ENCODE measurements at places on chromosomes 7 and 10.

GRCh38 chr7:134679006-134679405 is 32.4 kb downstream of the BPGM start:
- DNase-seq: no peak

DNA sequence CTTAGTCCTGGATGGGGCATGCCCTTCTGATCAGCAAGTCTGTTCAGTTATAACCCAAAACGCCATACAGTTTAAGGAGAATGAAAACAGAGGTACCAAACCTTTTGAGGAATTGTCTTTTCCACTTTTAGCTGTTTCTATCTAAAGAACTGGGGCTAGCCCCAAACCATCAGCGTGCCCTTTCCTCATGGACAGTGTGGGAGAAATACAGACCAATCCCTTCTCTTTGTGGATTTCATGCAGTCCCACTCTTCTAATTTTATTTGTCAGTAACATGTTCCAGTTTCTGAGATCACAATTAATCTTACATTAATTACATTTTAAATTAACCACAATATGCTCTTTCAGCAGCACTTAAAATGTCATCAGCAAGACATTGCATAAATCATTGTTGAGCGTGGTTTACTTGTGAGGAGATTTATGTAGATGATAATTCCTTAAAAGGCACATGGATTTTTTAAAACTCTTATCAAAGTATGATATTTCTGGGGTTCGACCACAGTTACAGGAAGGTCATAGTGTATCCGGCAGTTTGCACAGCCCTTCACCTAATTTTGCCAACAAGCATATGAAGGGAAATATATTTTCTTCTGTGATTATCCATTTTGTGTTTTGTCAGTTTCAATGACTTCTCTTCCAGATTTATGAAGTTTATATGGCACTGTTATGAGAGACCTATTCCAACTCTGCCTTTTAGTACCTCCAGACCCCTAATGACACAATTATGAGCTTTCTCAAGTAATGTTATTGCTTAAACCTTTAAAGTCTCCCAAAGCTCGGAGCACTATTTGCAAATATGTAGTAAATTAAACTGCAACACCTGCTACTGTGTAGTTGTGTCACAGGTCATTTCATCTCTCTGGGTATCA is 868.4 kb upstream of the C7orf33 start:
- DNase-seq: no peak

GRCh38 chr7:31006857-31007256 is 43.1 kb downstream of the GHRHR start:
- no peak for DNase-seq

- no peak for DNase-seq
Observed at GRCh38 chr7:106646256-106646655, 14.7 kb downstream of the CCDC71L start.

GRCh38 chr10:128854963-128855362 is 612.1 kb upstream of the MGMT start:
- DNase-seq: no peak

DNA sequence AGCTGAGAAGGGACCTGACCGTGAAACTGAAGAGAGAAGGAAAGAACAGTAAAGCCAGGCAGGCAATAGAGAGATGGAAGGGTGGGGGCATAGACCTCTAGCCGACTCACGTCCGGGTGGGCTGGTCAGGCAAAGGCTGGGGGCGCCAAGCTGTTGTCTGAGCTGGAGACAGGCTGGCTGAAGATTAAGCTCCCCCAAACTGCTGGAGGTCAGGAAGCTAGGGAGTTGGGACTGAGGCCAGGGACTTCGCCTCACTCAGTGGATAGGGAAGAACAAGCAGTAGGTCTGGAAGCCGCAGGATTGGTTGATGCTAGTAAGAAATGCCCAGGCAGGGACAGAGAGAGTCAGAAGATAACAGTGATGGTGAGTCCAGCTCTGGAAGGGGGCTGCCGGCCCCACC is 5.3 kb downstream of the PITX3 start:
- no peak for DNase-seq

GRCh38 chr10:1498746-1499358 is 238.5 kb downstream of the ADARB2 start:
- DNase-seq: no peak

DNA sequence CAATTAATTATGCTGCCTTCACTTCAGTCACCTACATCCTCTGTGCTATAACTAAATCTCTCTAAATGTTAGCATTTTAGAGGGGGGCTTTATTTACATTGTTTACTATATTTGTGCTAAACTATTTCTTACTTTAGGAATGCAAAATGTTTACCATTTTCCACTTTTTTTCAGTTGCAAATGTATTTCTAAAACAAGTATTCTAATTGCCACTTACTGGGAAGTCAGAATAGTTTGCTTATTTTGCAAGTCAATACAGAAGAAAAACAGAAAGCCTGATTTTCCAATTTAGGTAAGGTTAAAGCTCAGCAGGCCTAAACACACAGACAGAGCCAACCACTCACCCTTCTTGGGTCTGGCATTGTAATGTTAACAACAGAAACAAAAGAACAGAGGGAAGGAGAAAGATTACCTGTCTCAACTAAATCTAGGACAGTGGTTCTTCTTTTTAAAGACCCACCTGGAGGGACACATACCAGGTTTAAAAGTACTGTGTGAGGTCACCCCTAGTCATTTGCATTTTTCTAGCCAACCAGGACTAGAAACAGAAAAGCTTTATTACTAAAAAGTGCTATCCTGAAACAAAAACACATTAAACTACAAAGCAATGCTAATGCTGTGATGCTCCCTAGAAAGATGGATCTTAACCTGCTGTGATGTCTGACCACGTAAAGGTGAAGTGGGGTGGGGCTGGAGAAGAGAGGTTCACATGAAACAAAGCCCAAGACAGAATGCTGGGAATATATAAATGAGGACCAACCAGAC is 178.2 kb downstream of the SLC25A13 start:
- DNase-seq: no peak

DNA sequence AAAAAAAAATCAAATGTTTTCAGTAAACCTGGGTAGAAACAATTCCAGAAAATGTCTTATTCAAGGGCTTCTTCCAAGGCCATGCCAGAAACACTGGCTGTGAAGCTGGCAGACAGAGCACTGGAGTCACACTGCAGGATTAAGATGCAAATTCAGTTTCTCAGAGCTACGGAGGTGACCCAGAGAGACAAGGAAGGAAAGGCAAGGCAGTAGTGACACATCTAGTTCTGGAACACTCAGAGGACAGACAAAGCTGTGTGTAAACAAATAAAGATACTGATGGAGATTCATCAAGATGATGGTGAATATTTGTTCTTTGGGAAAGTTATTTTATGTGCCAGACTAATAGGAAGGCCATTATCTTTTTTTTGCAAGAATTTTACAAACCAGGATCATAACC is 608.3 kb upstream of the C7orf33 start:
- no peak for DNase-seq

DNA sequence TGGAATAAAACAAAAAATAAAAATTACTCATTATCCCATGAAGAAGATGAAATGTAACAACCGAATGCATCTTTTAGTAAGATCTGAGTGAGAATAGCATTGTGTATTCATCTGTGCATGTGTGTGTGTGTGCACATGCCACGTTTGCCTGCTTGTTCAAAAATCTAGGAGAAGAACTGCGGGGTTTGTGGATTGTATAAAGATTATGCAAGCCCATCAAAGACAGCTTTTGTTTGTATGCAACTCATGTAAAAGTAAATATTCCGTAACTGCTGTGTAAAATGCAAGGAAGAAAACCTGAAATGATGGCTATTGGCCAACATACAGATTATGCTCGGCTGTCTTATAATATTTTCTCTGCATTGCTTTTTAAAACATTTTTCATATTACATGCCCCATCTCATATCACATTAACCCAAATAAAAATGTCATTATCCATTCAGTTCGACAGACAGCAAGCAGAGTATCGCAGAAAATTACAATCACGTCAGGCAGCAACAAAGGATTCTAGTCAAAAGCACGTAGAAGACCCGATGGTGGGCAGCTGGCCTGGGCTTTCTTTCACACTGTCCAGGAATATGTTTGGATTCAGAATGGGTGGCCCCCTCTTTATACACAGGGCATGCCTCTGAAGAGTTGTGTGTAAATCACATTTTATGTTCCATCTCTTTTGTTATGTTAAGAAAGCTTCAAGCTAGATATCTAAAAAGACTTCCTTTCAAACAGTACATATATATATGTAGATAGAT is 114.0 kb downstream of the PARP12 start:
- no peak for DNase-seq

GRCh38 chr10:98224509-98224908 is 43.5 kb downstream of the LOXL4 start:
- DNase-seq: no peak

DNA sequence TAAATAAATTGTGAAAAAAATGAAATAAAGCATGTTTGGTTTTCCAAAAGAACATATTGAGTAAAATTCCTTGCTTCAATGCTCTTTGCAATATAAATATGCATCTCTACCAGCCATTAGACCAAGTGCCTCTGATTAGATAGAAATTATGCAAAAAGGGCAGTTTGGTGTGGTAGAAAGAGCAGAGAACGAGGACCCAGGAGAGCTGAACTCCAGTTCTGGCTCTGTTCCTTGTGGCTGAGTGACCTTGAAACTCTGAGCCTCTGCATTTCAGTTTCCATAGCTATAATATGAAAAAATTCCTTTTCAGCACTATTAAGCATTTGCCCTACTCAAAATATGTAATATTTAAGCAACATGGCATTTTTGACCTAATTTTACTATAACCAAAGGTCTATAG is 36.5 kb downstream of the COL1A2 start:
- no peak for DNase-seq

DNA sequence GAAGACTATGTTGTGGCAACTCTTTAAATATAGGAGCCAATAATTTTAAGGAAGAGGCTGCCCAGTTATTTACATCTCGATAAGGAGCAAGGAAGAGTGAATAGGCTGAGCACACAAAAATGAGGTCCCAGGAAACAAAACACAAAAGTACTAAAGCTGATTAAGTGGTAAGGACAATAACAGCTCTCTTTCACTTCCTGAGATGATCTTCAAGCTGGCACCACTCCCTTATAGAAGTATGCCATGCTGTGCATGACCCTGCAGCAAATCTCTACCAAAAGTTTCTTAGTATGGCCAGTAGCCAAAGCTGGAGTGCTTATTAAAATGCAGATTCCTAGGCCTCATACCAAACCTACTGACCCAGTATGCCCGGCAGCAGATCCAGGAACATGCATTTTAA is 39.7 kb downstream of the CADPS2 start:
- DNase-seq: no peak

GRCh38 chr7:69625238-69625637 is 27.0 kb downstream of the AUTS2 start:
- DNase-seq: no peak

- no peak for DNase-seq
Observed at GRCh38 chr7:15862016-15862780, 175.7 kb upstream of the MEOX2 start.

DNA sequence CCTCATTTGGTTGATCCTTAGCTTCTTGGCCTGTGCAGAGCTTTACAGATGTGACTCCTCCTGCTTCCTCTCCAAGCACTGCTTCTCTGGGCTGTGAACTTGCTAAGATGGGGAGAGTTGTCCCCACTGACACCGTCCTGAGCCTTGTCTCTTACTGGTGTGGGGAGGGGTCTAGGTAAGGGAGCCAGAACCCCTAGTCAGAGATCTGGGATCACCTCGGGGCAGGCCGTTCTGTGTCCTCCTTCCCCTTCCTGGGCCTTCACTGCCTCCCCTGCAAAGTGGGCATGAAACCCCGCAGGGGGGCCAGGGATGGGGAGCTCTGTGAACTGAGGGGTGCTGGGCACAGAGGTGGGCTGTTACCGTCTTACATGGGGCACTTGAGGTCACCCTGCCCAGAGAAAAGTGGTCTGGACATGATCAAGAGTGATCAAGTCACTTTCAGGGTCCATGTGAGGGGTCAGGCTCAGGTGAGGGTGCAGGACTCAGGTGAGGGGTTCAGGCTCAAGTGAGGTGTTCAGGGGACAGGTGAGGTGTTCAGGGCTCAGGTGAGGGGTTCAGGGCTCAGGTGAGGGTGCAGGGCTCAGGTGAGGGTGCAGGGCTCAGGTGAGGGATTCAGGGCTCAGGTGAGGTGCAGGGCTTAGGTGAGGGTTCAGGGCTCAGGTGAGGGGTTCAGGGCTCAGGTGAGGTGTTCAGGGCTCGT is 86.2 kb downstream of the ADCY1 start:
- no peak for DNase-seq

- no peak for DNase-seq
Observed at GRCh38 chr7:101629171-101629570, at the start of gene MYL10. MYL10 (minus strand) TSS chr7:101629296; CDS start chr7:101629118, 178 bp downstream.
